Psoas muscle (tissue), 8 donors: ENCODE measurements at places on chromosomes 2 and 18. TPM values are rescaled to one million over a fixed set of nuclear protein-coding genes. Genes with fewer than 3 reads are reported as not detected.
A peak's percentile ranks its signal among the peaks of the same experiment; 100 is the strongest.

- no peaks in the 10 kb centered on the region for H3K4me1 ChIP-seq
- H3K4me3 ChIP-seq, result no peak overlapping the region
- H3K27me3 ChIP-seq, result no peaks in the 10 kb centered on the region
- no peak overlapping the region for H3K27ac ChIP-seq
- H3K36me3 ChIP-seq, result no peaks in the 10 kb centered on the region
Measured at GRCh38 chr2:62800618-62801017, 95.1 kb downstream of the EHBP1 start.

GRCh38 chr2:85231952-85232351 is 95.8 kb downstream of the TGOLN2 start:
- no peaks in the 10 kb centered on the region for H3K4me1 ChIP-seq
- no peak overlapping the region for H3K4me3 ChIP-seq
- no peaks in the 10 kb centered on the region for H3K27me3 ChIP-seq

DNA sequence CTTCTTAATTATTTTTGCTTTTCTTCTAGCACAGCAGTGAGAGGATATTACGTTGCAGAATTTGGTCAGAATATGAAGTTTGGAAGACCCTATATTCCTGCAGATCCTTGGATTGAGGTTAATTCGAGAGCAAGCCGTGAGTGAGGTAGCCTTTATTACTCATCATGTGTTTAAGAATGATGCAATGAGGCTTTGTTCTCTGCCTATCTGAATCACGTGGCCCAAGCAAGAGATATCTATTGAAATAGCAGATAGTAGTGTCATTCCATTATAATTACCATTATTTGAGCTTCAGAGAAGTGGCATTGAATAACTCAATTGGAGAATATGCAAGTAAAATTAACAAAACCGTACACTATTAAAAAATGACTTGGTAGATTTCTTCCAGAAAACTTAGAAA is 641.1 kb downstream of the TMEM182 start:
- DNase-seq, result no peak
- no peaks in the 10 kb centered on the region for H3K27me3 ChIP-seq
- H3K4me3 ChIP-seq, result no peak overlapping the region
- no peak overlapping the region for H3K27ac ChIP-seq

DNA sequence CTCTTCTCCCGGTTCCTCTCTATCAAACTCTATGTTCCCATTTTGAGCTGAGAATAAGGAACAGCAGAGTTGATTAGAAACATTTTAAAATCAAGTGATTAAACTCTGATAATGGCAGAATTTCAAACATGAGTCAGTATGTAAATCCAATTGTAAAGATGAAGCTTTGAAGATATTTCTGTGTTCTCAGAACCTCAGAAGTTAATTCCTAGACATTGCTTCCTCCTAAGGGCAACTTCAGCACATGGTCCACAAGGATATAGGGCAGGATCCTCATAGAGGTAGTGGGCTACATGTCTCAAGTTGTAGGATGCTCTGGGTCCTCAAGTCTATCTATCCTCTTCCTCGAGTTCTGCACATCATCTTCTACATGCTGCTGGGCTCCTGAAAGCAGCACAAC is 46.3 kb downstream of the QPCT start:
- H3K4me3 ChIP-seq, result no peak overlapping the region
- H3K36me3 ChIP-seq, result no peaks in the 10 kb centered on the region
- H3K27me3 ChIP-seq, result no peaks in the 10 kb centered on the region
- DNase-seq, result no peak
- H3K4me1 ChIP-seq, result peaks cover 14% of the 10 kb centered on the region
- peak overlapping the region; percentile 80 for H3K27ac ChIP-seq

DNA sequence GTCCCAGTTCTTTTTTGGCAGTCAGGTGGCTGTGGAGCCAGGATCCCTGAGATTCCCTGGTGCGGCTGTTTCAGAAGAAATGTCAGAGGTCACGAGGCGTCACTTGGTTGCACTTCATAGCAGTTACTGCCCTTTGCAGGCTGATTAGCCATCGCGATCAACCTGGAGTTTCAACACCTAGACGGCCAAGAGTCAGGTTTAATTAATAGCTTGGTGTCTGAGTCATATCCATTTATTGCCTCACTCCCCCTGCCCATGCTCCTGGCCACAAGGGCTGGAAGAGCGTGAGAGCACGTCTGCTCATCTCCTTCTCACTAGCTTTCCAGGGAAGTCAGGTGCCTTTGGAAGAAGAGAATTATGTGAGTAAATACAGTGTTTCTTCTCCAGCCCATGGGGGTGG is 552.3 kb downstream of the TSN start:
- no peak overlapping the region for H3K27ac ChIP-seq
- H3K36me3 ChIP-seq, result no peaks in the 10 kb centered on the region
- no peaks in the 10 kb centered on the region for H3K27me3 ChIP-seq
- no peaks in the 10 kb centered on the region for H3K4me1 ChIP-seq

DNA sequence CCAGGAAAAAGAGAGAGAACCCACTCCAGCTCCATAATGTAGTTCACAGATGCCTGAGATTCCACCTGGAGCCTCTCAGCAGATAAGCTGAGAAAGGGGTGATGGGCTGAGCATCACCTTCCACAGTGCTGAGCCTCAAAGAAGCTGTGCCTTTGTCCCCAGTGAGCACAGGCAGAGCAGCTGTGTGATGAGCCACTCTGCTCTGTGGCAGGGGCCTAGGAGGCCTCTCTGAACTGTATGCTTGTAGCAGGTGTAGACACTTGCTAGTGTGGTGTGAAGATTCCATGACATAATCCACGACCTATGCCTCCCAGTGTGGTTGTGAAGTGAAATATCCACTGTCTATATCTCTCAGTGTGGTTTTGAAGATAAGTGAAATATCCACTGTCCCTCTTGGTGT is 70.4 kb upstream of the MGAT4A start:
- no peaks in the 10 kb centered on the region for H3K36me3 ChIP-seq
- no peaks in the 10 kb centered on the region for H3K4me1 ChIP-seq
- H3K27me3 ChIP-seq, result no peaks in the 10 kb centered on the region
- H3K4me3 ChIP-seq, result no peak overlapping the region

- peak overlapping the region; percentile 70 for H3K27ac ChIP-seq
- H3K36me3 ChIP-seq, result no peaks in the 10 kb centered on the region
- H3K4me3 ChIP-seq, result no peak overlapping the region
- no peaks in the 10 kb centered on the region for H3K27me3 ChIP-seq
Measured at GRCh38 chr18:44715245-44715644, 34.6 kb downstream of the SETBP1 start.

DNA sequence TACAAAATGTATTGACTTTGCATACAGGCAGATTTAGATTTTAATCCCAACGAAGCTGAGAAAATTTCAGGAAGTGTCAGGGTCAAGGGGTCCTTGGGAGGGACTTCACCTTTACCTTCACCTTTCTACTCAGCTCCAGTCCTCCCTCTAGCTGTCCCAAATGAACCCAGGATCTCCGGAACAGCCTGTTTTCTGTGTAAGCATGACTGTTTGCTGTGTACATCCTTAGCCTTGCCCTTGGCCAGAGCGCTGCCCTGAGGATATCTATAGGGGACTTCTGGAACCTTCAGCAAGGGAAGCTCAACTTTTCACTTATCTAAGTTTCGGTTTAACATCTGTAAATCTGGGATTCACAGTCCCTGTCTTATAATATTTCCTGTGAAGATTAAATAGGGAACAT is 246.8 kb upstream of the ST6GAL2 start:
- no peak overlapping the region for H3K4me3 ChIP-seq
- DNase-seq, result no peak
- H3K27me3 ChIP-seq, result no peaks in the 10 kb centered on the region

DNA sequence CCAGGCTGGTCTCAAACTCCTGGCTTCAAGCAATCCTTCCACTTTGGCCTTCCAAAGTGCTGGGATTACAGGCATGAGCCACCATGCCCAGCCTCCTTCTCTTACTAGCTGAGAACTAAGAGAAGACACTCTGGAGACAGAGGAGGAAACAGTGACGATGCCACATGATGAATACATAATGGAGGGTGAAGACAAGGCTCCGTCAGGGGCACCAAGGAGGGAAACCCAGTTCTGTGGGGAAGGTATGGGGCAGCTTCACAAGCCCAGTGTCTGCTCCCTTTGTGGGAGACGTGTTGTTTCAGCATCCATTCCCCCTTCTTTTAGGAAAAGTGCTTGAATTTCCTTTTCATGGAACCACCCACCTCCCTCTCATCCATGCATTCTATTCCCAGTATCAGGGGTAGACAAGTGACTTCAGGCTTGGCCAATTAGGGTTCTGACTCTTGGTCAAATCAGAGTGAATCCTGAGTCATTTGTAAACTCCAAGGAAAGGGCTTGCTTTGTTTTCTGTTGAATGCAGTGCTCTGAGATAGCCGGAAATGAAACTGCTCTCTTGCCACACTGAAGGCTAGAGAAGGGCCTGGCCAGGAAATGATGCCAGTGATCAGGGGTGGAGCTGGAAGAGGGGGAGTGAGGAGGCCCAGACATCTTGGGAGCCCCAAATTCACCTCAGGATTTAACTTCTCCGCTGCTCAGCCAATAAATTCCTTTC is 23.7 kb downstream of the TMEM127 start:
- H3K4me3 ChIP-seq, result no peak overlapping the region
- peak overlapping the region; percentile 85 for H3K27ac ChIP-seq
- no peaks in the 10 kb centered on the region for H3K36me3 ChIP-seq
- DNase-seq, result no peak
- H3K27me3 ChIP-seq, result no peaks in the 10 kb centered on the region
- H3K4me1 ChIP-seq, result peaks cover 58% of the 10 kb centered on the region

DNA sequence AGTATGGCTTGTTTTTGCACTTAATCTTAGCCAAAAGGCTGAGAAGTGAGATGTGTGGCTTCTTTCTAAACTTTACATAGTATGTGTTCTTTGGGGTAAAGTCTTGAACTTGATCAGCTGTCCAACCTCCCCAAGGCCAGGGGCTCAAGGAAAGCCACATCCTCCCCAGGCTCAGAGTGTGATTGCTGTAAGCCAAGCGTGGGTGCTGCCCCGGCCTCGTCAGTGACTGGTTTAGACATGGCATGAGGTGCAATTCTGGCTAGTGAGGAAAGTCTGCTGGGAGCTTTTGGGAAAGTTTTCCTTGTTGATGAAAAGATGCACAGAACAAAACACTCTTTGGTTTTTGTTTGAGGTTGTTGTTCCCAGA is 40.2 kb downstream of the TMEM177 start:
- no peak for DNase-seq
- H3K4me1 ChIP-seq, result peaks cover 35% of the 10 kb centered on the region

GRCh38 chr2:150327564-150328489 is 159.6 kb downstream of the RND3 start:
- DNase-seq, result no peak
- no peaks in the 10 kb centered on the region for H3K36me3 ChIP-seq
- H3K4me1 ChIP-seq, result no peaks in the 10 kb centered on the region

GRCh38 chr18:5914951-5915350 is 19.6 kb upstream of the TMEM200C start:
- no peak overlapping the region for H3K27ac ChIP-seq
- no peak overlapping the region for H3K4me3 ChIP-seq
- no peaks in the 10 kb centered on the region for H3K36me3 ChIP-seq
- peaks cover 2% of the 10 kb centered on the region for H3K27me3 ChIP-seq
- DNase-seq, result no peak

GRCh38 chr2:5995832-5996231 is 303.6 kb downstream of the SOX11 start:
- no peaks in the 10 kb centered on the region for H3K4me1 ChIP-seq
- H3K27ac ChIP-seq, result no peak overlapping the region
- H3K36me3 ChIP-seq, result no peaks in the 10 kb centered on the region

DNA sequence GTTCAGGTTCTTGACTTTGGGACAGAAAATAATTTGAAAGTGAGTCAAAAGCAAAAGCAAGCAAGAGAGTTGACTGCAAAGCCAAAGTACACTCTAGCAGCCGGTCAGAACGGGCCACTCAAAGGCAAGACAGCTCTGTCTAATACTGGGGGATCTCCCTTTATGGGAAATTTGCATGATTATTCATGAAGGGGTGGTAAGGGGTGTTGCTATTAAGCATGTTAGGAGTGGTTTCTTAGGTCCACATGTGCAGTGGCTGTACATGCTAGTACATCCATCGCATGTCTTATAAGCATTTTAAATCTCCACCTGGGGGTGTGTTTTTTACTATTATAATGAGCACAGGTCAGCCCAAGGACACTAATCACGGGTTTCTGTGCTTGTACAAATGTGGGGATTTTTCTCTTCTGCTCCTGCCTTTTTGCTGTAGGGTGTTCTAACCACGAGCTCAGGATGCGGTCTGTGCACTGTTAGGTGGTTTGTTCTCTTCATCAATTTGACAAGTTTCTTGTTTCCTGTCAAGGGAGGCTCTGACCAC is 60.2 kb upstream of the SPP2 start:
- no peak overlapping the region for H3K4me3 ChIP-seq
- DNase-seq, result no peak
- no peaks in the 10 kb centered on the region for H3K4me1 ChIP-seq
- no peaks in the 10 kb centered on the region for H3K36me3 ChIP-seq

GRCh38 chr2:64140665-64141200 is 3.5 kb downstream of the PELI1 start:
- H3K36me3 ChIP-seq, result no peaks in the 10 kb centered on the region
- H3K27ac ChIP-seq, result no peak overlapping the region
- H3K4me3 ChIP-seq, result peak overlapping the region; percentile 96
- no peaks in the 10 kb centered on the region for H3K27me3 ChIP-seq
- no peak for DNase-seq

DNA sequence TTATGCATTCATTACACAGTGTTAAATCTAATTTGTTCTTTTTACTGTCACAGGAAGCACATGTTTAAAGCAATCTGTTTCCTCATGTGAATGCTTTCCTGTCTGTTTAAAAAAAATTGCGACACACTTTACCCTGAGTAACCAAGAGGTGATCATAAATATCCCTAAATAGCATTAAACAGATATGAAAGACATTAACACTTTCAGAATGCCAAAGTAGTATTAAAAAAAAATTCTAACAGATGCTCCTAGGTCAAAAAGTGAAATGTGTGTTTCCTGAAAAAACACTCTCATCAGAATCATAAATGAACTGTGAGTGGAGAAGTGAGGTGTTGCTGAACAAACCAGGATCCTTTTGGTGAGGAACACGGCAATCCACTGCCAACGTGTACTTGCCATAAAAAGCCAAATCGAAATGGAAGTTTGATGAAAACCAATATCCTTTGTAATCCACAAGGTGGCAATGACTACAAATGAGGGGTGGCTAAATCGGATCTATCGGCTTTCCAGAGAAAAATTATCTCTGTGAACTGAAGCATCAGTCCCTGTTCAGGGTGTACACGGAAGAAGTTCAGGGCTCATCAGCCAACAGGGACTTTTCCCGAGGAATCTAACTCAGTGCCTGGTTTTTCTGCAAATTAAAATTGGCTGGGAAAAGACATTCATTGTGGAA is 248.9 kb downstream of the TCF4 start:
- no peak for DNase-seq
- peak overlapping the region; percentile 91 for H3K27ac ChIP-seq
- peak overlapping the region; percentile 57 for H3K4me3 ChIP-seq
- peaks cover 64% of the 10 kb centered on the region for H3K4me1 ChIP-seq

GRCh38 chr2:172667581-172668325 is 67.9 kb upstream of the RAPGEF4 start:
- no peaks in the 10 kb centered on the region for H3K27me3 ChIP-seq
- H3K36me3 ChIP-seq, result no peaks in the 10 kb centered on the region
- no peak overlapping the region for H3K27ac ChIP-seq
- H3K4me1 ChIP-seq, result no peaks in the 10 kb centered on the region
- no peak overlapping the region for H3K4me3 ChIP-seq

RPRD1A gene
- 59.0 TPM for total RNA-seq

SLC40A1 gene
- 65.7 TPM for total RNA-seq

CFAP221 gene
- total RNA-seq, result 0.88 TPM

SERPINB7 gene
- not detected for total RNA-seq

ABCG5 gene
- not detected for total RNA-seq

PDE1A gene
- 1.5 TPM for total RNA-seq

CCDC138 gene
- 1.5 TPM for total RNA-seq

LCT gene
- not detected for total RNA-seq

ATL2 gene
- 63.7 TPM for total RNA-seq
